ENCODE measurements at places on chromosomes 2 and 18.

- H3K36me3 ChIP-seq, result peaks cover 10% of the 10 kb centered on the region
- H3K27me3 ChIP-seq, result no peaks in the 10 kb centered on the region
- no peak for DNase-seq
- no peak overlapping the region for H3K27ac ChIP-seq
- no peaks in the 10 kb centered on the region for H3K4me1 ChIP-seq
These were observed 122.9 kb upstream of the ACVR1C start for GRCh38 chr2:157751462-157752058.

- H3K4me3 ChIP-seq, result no peak overlapping the region
- DNase-seq, result no peak
- H3K36me3 ChIP-seq, result no peaks in the 10 kb centered on the region
- peaks cover 7% of the 10 kb centered on the region for H3K4me1 ChIP-seq
These were observed 78.0 kb upstream of the DNMT3A start for GRCh38 chr2:25419678-25420242.

- H3K36me3 ChIP-seq, result no peaks in the 10 kb centered on the region
- H3K4me1 ChIP-seq, result no peaks in the 10 kb centered on the region
- H3K27me3 ChIP-seq, result no peaks in the 10 kb centered on the region
- no peak overlapping the region for H3K4me3 ChIP-seq
- DNase-seq, result no peak
- no peak overlapping the region for H3K27ac ChIP-seq
These were observed 110.0 kb upstream of the ARL4C start for GRCh38 chr2:234606896-234607295.

- peaks cover under 1% of the 10 kb centered on the region for H3K4me1 ChIP-seq
- no peaks in the 10 kb centered on the region for H3K27me3 ChIP-seq
- no peak overlapping the region for H3K27ac ChIP-seq
These were observed 26.5 kb downstream of the CRYGD start for GRCh38 chr2:208097801-208098200.

DNA sequence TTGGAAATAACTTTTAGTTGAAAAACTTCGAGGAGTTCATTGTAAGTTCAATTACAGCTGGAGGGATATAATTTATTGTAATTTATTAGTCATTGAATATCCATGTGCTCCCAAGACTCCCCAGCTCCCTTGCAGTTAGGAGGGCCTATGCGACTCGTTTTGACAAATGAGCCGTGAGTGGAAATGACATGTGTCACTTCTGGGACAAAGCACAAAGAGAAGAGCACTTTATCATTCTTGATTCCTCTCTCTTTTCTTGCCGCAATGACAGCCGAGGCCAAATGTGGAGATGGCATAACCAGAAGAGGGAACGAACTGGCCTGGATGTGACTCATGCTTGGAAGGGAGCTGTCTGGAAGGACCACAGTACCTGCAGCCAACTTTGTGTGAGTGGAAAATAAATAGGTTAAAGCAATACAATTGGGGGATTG lies 44.2 kb upstream of the ITSN2 start:
- H3K27ac ChIP-seq, result no peak overlapping the region
- DNase-seq, result no peak
- H3K36me3 ChIP-seq, result no peaks in the 10 kb centered on the region
- H3K27me3 ChIP-seq, result no peaks in the 10 kb centered on the region
- H3K4me3 ChIP-seq, result no peak overlapping the region
- H3K4me1 ChIP-seq, result peaks cover 4% of the 10 kb centered on the region

Measured in hepatocyte (in vitro differentiated cells).